ENCODE measurements at places on chromosomes 4 and X.

GRCh38 chr4:139669335-139669734 lies 3.7 kb downstream of the MGST2 start:
- no peak for DNase-seq

- DNase-seq, result no peak
Observed at GRCh38 chrX:136183917-136184316, 36.6 kb downstream of the FHL1 start.

- no peak for DNase-seq
Observed at GRCh38 chr4:144223149-144223548, 82.6 kb upstream of the GYPA start.

DNA sequence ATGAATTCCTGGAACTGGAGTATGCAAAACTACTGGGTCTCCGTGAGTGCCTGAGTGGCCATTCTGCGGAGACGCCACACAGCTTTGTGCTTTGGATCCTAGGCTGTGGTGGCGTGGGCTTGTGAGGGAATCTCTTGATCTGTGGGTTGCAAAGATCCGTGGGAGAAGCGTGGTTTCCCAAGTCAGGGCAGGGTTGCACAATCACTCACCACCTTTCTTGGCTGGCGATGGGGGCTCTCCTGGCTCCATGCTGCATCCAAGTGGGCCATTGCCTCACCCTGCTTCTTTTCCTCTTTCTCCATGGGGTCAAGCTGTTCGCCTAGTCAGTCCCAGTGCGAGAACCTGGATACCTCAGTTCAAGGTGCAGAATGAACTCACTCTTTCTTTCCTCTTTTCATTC lies 62.5 kb downstream of the SLAIN2 start:
- no peak for DNase-seq

DNA sequence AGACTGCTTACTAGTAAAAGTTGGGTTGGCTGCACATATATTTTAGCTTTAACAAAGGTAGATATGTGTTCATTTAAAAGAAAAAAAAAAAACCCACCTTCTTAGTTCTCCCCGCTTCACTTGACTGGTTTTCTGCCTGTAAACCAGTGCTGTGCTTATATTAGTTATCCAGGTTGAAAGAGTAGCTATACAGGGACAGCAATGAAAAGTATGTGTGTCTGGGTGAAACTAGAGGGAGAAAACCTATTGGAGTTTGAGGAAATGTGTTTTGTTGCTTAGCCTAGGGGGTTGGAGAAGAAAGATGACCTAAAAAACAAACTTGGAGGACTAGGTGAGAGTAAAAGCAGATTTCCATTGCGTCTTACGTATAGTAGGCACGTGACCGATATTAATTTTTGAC lies 4.5 kb downstream of the JADE1 start:
- no peak for DNase-seq

DNA sequence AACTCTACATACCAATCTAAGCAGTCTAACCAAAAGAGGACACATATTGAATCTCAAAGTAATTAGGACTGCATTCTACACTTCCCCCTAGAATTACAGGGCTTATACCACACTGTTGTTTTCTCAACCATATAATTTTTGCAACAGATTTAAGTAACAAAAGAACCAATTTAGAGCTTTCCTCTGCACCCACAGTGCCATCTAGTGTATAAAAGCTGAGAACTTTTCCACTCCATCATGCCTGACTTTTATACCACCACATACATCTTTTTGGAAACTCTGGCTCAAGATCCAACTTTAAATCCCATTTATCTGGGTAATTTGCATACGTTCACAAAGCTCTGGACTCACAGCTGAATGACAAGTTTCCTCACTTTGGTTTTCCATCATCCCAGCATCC lies 99.5 kb downstream of the EFHC2 start:
- no peak for DNase-seq

- no peak for DNase-seq
Observed at GRCh38 chr4:38163216-38164006, 203.2 kb downstream of the PTTG2 start.

DNA sequence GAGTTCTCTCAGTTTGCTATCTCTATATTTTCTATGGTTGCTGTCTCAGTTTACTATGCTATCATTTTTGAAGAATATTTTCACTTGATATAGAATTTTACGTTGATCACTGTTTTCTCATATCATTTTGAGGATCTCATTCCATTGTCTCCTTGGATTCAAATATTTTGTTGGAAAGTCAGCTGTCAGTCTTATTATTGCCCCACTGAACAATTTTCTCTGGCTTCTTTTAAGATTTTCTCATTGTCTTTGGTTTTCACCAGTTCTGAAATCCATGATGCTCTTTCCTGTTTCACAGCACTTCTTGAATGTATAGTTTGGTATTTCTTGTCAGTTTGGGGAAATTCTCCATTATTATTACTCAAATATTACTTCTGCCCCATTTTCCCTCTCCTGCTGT lies 81.1 kb downstream of the ENPP6 start:
- no peak for DNase-seq

DNA sequence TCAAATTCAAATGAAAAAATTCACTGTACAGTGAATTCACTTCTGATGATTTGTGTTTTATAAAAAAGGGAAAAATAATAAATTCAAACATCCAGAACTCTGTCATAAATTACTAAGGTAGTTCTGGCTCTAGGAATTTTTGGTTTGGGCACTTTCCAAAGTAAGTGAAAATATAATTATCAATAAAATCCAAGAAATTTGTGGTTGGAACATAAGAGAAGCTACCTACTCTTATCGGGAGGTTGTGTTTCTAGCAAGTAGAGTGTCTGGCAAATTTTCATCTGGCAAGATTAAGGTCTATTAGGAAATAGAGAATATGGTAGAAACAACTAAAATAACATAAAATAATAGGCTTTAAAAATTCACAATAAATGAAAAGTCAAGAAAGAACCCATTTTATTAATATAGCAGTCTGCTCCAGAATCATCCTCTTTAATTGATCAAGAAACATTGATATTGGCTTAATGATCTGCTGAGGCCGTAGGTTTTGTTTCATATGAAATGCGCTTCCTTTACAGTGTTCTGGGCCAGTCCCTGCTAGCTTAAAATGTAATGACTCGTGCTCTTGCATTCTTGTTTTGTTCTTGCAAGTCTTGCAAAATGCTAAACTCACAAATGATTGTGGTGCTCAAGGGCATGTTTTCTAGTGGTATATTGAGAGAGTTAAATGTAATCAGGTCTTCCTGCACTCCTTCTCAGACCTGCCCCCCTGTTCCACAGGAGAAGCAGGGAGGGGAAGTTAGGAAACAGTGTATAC lies 331.4 kb downstream of the RAPGEF2 start:
- no peak for DNase-seq

- no peak for DNase-seq
Observed at GRCh38 chrX:103737696-103738095, 27.0 kb downstream of the TMEM31 start.

DNA sequence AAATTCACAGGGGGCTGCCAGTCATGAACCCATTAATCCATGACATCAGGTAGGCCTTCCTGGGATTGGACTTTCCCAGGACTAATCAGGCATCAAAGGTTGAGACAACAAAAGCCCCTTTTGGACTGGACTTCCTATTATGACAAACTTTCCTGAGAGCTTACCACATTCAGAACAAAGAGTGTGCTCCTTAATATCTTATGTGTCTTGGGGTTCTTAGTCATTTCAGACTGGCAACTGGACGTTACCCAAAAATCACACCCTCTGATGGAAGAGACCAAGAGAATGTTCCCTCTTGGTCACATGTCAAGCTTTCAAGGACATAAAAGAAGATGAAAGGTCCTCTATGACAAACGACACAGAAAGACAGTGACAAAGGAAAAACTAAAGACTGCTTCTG lies 31.6 kb upstream of the PPP1R2C start:
- DNase-seq, result no peak

DNA sequence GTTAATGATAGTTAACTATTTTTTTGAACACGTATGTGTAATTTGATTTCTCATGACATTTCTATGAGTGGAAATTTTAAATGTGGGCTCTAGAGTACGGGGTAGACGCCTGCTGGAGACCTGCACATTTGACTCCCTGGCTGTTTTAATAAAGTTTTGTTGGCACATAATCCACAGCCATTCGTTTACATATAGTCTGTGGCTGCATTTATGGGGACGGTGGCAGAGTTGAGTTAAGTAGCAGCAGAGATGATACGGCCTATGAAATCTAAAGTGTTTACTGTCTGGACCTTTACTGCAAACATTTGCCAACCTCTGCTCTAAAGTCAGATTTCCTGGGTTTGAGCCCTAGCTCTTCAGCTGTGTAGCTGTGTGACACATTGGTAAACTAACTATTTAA lies 118.8 kb downstream of the CHRNA9 start:
- no peak for DNase-seq

DNA sequence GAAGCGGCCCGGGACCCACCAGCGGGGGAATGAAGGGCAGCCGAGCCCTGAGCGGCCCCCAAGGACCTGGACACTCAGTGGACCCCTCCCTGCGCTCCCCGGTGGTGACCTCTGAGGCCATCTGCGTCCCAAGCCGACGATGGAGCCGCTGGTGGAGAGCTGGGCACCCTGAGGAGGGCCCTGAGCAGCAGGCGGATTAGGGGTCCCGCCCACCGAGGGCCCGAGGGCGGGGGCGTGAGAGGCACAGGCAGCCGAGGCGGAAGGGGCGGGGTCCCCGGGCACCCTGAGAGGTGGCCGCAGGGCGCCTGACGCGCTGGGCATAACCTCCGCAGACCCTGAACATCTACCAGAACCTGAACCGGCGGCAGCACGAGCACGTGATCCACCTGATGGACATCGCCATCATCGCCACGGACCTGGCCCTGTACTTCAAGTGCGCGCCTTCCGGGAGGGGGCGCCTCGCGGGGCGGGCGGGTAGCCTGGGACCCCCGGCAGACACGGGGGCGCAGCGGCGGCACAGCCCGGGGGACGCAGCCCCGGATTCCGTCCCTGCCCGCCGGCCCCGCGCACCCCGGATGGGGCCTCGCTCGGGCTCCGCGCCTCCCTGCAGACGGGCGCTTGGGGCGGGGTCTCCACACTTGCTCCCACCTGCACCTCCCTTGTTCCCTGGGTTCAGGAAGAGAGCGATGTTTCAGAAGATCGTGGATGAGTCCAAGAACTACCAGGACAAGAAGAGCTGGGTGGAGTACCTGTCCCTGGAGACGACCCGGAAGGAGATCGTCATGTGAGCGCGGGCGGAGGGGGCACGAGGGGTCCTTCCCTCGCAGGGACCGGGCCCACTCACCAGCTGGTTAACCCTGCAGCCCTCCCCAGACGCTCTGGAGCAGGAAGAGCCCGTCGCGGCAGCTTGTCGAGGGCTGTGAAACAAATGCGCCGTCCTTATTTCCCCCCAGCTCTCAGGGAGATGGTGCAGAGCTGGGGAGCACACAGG lies 10.3 kb downstream of the ATP5ME start:
- peak; percentile 67 for DNase-seq

DNA sequence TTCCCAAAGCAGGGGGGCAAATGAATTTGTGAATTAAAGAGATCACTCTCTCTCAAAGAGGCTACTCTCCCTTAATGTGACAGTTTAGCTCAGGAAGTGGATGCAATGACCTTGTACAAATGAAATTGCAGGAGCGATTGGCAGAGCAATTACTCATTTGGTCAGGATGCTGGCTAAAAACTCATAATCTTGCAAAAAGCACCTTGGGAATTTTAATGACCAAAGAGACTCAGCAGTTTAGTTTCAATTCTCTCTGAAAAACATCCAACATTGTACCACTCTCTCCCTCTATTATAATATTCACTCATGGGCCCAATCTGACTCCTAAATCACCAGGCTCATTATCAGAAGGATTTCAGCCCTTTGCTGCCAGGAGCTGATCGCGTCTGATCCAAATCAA lies 26.1 kb downstream of the PDGFC start:
- no peak for DNase-seq

DNA sequence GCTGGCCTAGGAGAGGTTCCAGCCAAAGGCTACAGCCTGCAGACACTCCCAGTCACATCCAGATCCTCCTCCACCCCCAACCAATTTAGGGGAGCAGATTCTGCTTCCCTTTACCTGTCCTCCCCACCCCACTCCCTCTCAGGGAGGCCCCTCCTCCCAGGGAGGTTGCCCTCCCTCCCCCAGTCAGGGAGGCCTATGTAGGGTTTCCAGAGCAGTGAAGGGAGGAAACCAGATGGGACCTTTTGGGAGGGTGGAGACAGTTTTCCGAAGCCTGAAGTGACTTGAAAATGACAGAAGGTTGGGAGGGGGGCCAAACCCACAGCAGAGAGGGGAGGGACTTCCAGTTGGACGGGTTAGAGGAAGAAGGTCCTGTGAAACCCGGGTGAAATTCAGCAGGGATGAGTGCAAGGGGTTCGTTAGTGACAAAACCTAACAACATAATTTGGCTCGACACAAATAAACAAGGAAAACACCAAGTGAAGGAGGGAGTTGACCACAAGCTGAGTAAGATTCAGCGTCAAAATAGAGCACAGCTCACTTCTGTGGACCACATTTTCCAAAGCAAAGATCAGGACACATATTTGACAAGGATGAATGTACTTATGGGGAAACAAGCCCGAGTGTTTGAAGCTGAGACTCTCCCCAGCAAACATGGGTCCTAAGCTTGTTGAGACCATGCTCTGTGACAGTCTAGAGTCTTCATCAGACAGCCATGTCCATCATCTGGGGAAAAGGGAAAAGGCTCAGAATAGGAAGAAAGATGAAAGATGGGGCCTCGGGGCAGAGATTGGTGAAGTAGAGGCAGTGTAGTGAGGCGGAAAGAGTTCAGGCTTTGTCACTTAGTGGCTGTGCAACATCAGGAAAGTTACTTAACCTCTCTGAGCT lies 46.4 kb downstream of the PRPS1 start:
- DNase-seq, result peak; percentile 9

DNA sequence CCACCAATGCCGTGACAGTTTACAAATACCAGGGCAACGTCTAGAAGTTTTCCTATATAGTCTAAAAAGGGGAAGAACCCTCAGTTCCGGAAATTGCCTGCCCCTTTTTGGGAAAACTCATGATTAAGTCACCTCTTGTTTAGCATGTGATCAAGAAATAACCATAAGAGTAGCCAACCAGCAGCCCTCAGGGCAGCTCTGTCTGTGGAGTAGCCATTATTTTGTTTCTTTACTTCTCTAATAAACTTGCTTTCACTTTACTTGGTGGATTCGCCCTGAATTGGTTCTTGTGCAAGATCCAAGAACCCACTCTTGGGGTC lies 20.0 kb upstream of the HOPX start:
- DNase-seq, result no peak

GRCh38 chrX:72021975-72022374 lies 109.7 kb downstream of the RTL5 start:
- no peak for DNase-seq

- no peak for DNase-seq
Observed at GRCh38 chr4:168787801-168788595, 222.1 kb downstream of the CBR4 start.

DNA sequence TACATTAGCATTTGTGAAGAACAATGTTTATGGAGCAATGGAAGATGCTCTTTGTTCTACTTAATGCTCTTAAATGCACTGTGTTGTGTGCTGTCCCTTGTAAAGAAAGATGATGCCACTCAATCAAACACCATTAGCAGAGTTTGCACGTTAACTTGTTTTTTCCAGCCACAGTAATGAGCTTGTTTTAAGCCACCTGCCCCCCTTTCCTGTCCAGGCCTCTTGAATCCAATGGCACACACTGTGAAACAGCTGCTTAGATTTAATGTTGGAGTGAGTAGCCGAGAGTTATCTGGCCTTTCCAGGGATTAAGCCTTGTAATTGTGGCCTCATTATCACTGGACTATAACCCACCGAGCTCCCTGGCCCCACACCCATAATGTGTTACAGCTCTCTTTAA lies 86.0 kb downstream of the PAK3 start:
- DNase-seq, result no peak

- no peak for DNase-seq
Observed at GRCh38 chr4:37430718-37431416, 186.3 kb downstream of the NWD2 start.

Measured in activated T-cell treated with anti-CD3 and anti-CD28 coated beads for 1 hour (primary cell).